ENCODE measurements at places on chromosomes 2 and 18.

DNA sequence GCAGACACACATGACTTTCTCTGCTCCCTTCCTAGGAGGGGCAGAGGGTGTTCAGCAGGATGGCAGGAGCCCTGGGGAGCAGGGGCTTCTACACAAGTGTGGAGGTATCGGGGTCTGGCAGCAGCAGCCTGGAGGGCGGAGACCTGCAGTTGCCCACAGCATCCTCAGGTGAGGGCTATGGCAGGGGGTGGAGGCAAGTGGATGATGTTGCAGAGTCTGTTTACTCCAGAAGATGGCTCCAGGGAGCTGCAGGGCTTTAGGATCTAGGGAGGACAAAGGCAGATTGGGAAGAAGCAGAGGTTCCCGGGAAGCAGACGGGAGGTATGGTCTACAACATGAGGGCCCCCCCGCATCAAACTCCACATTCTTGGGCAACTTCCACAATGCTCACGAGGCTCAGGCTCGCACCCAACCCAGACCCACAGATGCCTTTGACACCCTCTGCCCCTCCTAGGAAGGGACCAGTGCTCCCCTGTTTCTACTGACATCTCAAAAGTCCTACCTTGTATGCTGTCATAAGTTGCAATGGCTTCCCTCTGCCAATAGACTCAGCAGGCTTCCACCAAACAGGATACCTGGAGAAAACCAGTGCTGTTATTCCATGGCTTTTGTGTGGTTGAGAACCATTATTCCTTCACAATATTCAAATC is 12.0 kb upstream of the ATP6V1C2 start:
- no peak for DNase-seq

GRCh38 chr2:64137567-64137966 is 6.7 kb downstream of the PELI1 start:
- DNase-seq: no peak

DNA sequence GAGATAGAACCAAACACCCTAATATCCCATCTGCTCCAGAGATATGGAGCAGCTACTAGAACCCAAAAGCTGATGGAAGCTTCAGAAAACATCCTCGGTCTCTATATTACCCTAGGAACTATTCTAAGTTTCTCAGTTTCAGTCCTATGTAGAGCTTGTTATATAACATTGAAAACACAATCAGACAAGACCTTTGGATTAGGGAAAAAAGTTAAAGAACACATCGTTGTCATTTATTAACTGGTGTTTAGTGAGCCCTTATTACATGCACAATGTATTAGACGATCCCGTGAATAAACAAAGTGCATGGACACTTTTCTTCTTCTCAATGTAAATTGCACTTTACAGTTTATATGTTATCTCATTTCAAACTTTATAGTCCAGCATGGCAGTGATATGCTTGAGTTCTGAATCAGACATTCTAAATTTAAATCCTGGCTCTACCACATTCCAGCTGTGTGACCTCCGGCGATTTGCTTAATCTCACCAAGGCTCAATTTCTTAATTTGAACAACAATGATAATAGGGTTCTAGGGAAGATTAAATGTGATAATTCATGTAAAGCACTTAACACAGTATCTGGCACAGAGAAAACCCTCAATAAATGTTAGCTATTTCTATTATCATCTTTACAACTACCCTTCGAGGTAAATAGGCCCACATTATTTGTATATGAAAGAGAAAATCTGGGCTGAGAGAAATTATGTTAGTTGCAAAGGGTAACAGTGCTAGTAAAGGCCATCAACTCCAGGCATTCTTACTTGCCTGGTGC is 83.6 kb upstream of the PIK3C3 start:
- no peak for DNase-seq

DNA sequence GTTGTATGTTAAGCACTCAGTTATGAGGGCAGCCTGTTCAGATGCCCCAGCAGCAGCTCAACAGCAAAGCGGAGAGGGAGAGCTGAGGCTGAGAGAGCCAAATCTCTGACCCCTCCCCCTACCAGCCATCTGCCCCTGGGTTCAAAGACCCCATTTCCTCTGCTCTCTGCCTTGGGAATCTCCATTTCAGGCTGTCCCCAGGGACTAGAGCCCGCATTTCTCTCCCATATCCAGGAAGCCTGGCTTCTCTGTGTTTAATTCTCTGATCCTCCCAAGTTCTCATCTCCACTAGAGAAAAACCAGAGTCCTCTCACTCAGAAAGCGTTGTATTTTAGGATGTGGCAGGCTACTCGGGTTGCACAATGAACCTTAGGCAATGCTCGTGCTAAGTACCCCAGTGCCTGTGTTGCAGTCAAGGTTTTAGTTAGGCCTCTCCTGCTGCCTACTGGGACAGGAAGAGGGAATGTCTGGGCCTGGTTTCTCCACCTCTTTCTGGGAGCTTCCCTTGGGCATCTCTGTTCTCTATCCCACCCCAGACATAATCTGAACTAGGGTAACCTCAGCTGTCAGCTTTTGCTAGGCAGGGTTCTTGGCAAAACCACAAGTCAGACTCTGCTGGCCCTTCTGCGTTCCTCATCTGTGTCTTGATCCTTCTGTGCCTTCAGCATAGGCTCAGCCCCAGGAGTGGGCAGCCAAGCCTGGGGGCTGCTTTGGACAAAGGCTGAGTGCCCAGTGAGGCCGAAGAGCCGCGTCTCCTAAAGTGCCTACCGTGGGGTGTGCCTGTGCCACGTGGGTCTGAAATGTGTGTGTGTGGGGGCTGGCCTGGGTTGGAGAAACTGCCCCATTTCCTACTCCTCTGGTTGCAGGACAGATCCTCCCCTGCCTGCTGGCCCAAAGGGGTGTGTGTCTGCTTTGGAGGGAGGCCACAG is 96.8 kb downstream of the STPG4 start:
- DNase-seq: no peak

GRCh38 chr18:63752636-63753035 is 22.6 kb upstream of the SERPINB7 start:
- DNase-seq: no peak

- DNase-seq: no peak
These were observed 8.4 kb downstream of the STK25 start for GRCh38 chr2:241500016-241500415.

GRCh38 chr18:79911344-79912270 is 39.8 kb downstream of the SLC66A2 start:
- DNase-seq: no peak

GRCh38 chr2:89849731-89850130 is 1158.3 kb downstream of the RPIA start:
- DNase-seq: no peak

DNA sequence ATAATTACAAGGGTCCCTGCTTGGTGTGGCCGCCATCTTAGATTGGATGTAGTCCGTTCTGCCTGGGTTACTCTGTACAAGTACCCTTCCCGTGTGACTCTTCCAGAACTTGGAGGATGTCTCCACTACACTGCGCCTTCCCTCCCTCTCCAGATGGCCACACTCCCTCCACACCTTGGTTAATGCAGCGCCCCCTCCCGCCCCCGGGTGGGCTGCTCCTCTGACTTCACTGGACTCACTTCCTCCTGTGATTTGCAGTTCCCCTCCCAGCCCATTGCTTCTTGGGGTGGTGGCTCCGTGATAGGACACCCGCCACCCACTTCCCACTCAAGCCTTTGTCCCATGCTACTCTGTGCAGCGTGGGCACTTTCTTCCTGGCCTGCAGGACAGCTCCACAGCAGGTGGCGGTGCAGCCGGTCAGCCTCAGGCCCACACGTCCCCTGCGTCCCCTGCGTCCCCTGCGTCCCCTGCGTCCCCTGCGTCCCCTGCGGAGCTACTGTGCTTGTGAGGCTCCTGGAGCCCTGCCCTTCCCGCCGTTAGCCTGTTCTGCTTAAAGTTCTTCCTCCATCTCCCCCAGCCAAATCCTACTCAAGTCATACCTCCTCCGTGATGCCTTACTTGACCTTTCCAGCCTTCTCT is 130.5 kb upstream of the SIX3 start:
- DNase-seq: no peak

- DNase-seq: peak; percentile 45
These were observed 56.1 kb upstream of the C2orf15 start for GRCh38 chr2:99085421-99085820.

DNA sequence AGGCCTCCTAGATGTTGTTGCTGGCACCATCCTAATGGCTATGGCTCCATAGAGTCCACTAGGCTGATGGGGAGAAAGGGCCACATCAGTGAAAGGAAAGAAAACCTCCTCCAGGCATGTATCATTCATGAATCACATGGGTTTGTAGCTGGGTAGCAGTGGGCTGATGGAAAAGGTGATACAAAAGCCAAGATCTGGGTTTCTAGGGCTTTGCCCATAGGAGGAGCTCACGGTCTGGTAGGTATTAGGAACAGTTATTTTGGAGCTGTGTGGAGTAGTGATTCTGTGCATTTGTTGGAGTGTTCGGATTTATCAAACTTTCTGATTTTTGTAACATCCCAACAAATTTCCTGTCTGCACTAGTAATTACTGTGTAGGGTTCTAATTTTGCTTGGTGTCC is 259.2 kb downstream of the SLC4A3 start:
- no peak for DNase-seq

GRCh38 chr2:96987301-96987909 is 1.0 kb upstream of the FAM178B start:
- no peak for DNase-seq

DNA sequence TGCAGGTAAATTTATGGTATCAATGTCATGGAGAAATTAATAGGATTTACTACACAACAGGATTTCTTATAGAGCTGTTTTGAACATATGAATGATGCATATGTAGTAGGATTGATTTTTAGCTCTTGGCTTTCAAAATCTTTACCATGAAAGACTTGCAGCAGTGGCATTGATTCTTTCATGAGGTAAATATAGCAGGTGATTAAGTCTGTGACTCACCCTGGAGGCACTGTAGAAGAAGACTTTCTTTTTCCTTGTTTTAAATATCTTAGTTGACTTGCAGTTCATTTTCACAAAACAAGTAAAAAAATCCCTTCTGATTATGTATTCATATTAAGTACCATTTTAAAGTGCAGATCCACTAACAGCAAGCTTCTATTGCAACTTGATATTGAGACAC is 463.0 kb downstream of the FBXO15 start:
- no peak for DNase-seq

DNA sequence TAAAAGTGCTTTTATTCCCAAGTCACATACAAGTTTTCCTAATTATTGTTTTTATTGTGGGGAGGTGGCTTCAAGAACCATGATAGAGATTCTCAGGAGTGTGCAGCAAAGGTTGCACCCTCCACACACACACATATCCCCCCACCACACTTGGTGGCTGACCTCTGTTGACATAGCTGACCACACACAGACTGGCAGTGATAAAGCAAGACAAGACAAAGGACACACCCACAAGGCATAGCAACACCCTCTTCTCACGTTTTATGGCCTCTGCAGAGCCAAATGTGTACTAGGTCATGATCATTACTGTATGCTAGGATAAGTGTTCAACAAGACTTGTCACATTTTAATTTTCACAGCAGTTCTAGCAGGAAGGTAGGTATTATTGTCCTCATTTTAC is 143.0 kb upstream of the EPC2 start:
- DNase-seq: no peak

- DNase-seq: no peak
These were observed 21.6 kb upstream of the OTX1 start for GRCh38 chr2:63029058-63029457.

DNA sequence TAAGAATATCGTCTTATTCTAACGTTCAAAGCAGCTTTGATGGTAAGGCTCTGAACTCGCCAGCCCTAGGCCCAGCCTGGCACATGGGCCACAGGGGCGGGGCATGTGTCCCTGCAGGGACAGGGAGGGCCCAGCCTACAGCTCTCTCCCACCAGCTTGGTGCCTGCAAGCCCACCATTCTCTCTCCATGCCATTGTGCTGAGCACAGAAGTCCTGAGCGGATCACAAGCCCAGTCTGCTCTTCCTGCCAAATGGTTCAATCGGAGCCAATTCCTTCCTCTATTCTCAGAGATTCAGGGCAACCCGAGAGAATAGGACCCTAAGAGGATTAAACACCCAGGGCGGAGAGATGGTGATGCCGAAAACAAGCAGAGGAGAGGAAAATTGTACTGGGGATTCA is 50.3 kb upstream of the APCDD1 start:
- no peak for DNase-seq

GRCh38 chr2:214569419-214570035 is 158.7 kb downstream of the VWC2L start:
- no peak for DNase-seq

DNA sequence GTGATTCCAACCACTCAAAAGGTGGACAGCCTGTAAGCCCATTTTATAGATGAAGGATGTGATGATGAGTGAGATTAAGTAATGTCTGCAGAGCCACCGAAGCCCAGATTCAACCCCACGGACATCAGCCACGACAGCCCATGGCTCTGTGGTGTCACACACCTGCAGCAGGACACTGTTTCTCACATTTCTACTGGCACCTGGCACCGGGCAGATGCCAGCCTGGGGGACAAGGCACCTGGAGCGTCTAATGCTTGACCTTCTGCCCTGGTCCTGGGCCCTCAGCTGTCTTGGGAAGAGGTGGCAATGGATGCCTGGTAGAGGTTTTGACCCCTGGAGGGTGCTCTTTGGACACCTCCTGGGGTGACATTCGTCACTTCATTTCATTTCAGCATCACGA is 176.3 kb downstream of the ANAPC1 start:
- no peak for DNase-seq

DNA sequence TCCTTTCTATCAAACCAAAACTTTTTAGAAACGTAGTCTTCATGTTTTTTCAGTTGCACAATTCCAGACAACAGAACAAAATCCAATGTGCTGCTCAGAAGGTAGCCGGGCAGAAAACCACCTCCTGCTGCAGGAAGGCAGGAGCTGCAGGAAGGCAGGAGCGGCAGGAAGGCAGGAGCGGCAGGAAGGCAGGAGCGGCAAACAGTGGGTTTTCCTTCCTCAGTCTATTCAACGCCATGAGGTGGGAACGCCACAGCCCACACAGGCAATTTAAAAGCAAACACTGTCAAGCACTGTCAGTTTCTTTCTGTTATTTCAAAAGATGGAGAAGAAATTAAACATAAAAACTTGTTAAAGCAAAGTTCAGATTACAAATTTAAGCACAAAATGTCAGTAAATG is 601.2 kb upstream of the SALL3 start:
- no peak for DNase-seq

DNA sequence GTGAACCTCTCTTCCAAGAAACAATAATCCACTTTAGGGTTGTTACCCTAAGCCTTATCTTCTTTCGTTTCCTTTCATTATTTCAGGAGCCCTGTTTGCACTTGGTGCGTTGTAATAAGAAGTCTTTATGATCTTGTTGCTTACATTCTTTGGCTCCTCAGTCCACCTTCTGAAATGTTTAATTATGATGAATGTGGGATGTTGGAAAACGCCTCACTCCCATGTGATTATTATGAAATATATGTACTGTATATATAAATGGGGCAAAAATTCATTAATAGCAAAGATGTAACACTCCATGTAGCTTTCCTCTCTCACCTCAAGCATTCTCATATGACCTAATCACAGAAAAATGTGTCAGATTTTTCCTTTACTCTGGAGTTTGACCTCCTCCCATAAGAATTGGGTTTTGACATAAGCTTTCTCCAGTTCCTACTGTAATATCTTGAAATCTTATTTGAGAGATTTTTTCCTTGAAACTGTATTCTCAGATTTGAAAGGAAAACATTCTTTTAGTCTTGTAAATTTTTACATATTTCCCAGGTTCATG is 397.2 kb upstream of the FANCL start:
- no peak for DNase-seq

Data from CD4-positive, alpha-beta T cell treated with Interferon alpha-2 for 1 hour (primary cell).